ENCODE measurements at places on chromosomes 3 and 15. TPM values are rescaled to one million over a fixed set of nuclear protein-coding genes. Genes with fewer than 3 reads are reported as not detected.

- H3K27me3 ChIP-seq = no peaks in the 10 kb centered on the region
- H3K4me1 ChIP-seq = no peaks in the 10 kb centered on the region
- DNase-seq = no peak
- no peak overlapping the region for H3K27ac ChIP-seq
Measured at GRCh38 chr3:77370413-77370812, 330.5 kb downstream of the ROBO2 start.

- no peak overlapping the region for H3K27ac ChIP-seq
- H3K4me3 ChIP-seq = no peak overlapping the region
- H3K4me1 ChIP-seq = no peaks in the 10 kb centered on the region
- H3K27me3 ChIP-seq = peaks cover 2% of the 10 kb centered on the region
- H3K36me3 ChIP-seq = no peaks in the 10 kb centered on the region
Measured at GRCh38 chr3:10927551-10927950, 65.0 kb upstream of the SLC6A1 start.

DNA sequence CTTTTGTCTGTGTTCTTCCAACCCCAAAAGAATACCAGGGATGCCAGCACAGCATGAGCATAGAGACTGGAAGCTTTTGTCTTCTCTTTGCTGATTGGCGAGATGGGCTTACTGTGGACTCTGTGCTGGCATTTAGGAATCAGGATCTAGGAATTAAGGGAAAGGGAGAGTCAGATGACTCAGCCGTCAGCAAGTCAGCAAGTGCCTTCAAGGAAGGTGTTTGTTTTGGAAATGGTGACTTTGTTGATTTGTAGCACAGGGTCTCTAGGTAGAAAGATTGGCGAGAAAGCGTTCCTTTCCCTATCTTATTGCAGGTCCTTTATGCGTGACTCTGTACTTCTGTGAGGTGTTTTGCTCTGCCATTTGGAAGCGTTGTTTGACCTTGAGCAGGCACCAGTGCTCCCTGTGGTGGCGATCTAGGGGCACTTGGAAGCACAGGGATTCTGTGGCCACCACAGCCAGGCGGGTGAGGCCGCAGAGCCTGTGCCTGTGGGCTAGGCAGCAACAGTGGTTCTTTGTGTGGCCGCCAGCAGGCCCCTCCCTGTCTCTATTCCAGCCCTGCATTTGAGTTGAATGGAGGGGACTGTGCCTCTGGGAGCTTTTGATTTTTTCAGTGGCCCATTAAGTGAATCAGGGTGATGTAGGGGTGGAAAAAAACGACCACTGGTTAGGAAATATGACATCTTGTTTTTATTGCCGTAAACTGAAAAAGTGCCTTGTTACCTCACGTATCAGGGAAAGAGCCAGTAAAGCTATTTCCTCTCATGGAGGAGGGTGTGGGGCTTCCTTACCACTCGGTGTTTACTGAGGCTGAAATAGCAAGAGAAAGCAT, 19.0 kb downstream of the FAN1 start:
- no peak overlapping the region for H3K4me3 ChIP-seq
- no peaks in the 10 kb centered on the region for H3K27me3 ChIP-seq
- peak overlapping the region; percentile 55 for H3K27ac ChIP-seq
- peaks cover 4% of the 10 kb centered on the region for H3K4me1 ChIP-seq
- DNase-seq = peak; percentile 43

Gene PLA2G4D
- not detected for total RNA-seq

GRCh38 chr15:45674677-45675076, 39.8 kb downstream of the SQOR start:
- H3K27me3 ChIP-seq = no peaks in the 10 kb centered on the region
- H3K27ac ChIP-seq = peak overlapping the region; percentile 39
- H3K36me3 ChIP-seq = no peaks in the 10 kb centered on the region

Gene SKOR1
- total RNA-seq = 0.79 TPM

Gene CCRL2
- 12.5 TPM for total RNA-seq

DNA sequence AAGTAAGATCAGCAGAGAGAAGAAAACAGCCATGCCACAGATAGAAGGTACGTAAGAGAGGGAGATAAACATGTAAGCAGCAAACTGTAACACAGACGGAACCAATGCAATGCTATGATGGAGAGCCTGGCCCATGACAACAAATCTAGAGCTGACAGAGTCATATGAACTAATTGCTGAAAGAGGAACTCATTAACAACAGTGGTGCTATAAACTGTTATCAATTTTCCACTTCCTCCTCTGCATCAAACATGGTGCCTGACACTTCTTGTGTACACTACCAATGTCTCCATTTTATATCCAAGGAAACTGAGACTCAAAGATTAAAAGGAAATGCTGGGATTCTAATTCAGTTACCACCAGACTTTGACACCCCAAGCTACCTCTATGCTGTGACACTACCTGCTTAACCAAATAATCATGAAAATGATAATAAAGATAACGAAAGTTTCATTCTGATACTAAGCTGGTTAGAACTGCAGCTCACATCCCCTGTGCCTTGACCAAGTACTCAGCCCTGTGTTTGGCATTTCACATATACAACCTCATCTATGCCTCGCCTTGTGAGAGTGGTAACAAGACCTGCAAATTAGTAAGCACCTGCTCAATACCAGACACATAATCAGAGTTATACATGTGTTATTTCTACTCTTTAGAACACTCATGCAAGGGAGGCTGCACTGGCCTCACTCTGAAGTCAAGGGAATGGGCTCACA, 79.3 kb downstream of the ANO10 start:
- H3K4me3 ChIP-seq = no peak overlapping the region
- H3K27ac ChIP-seq = no peak overlapping the region
- no peaks in the 10 kb centered on the region for H3K27me3 ChIP-seq
- H3K4me1 ChIP-seq = no peaks in the 10 kb centered on the region
- DNase-seq = no peak

GRCh38 chr3:45056608-45057301, 30.7 kb downstream of the CLEC3B start:
- peaks cover 13% of the 10 kb centered on the region for H3K4me1 ChIP-seq
- H3K27me3 ChIP-seq = no peaks in the 10 kb centered on the region
- H3K36me3 ChIP-seq = no peaks in the 10 kb centered on the region
- no peak overlapping the region for H3K4me3 ChIP-seq
- DNase-seq = no peak

GRCh38 chr3:178302966-178303930, 233.0 kb upstream of the KCNMB2 start:
- H3K36me3 ChIP-seq = no peaks in the 10 kb centered on the region
- no peak overlapping the region for H3K27ac ChIP-seq
- H3K4me1 ChIP-seq = no peaks in the 10 kb centered on the region
- no peak overlapping the region for H3K4me3 ChIP-seq
- no peak for DNase-seq
- no peaks in the 10 kb centered on the region for H3K27me3 ChIP-seq

Gene FURIN
- total RNA-seq = 109 TPM

Gene ARPP21
- total RNA-seq = not detected

DNA sequence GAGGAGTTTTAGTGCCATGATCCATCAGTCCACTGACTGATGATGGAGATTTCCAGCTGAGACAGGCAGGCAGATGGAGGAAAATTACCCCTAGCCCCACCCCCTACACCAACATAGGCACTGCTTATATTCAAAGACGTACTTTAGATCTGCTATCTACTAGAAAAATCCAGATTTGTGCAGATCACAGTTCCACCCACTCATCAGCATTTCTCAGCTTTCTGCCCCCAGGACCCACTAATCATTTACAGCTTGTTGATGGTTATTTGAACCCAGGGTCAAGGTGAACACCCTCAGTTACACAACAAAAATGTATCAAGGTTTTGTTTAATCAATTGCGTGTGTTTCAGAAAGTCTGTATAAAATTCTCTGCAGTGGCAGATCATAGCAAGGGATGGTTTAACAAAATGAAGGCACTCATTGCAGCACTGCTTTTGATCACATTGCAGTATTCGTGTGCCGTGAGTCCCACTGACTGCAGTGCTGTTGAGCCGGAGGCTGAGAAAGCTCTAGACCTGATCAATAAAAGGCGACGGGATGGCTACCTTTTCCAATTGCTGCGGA, at the start of gene HRG:
Gene HRG (plus strand): TSS at position 390 of the 564 bp plus-strand sequence. CDS start 18 bp downstream, at position 408.
- no peak for DNase-seq
- H3K4me1 ChIP-seq = no peaks in the 10 kb centered on the region
- H3K27me3 ChIP-seq = no peaks in the 10 kb centered on the region
- H3K27ac ChIP-seq = no peak within 1 kb of the TSS
- no peaks in the 10 kb centered on the region for H3K36me3 ChIP-seq
- no peak within 1 kb of the TSS for H3K4me3 ChIP-seq

Gene ASB14
- not detected for total RNA-seq

GRCh38 chr3:180546863-180547262, 55.1 kb upstream of the TTC14 start:
- H3K27ac ChIP-seq = no peak overlapping the region
- H3K36me3 ChIP-seq = no peaks in the 10 kb centered on the region
- no peaks in the 10 kb centered on the region for H3K27me3 ChIP-seq
- H3K4me1 ChIP-seq = no peaks in the 10 kb centered on the region
- H3K4me3 ChIP-seq = no peak overlapping the region

Gene GOLGA6L7
- total RNA-seq = not detected

GRCh38 chr15:99118258-99118632, 13.4 kb downstream of the SYNM start:
- H3K4me1 ChIP-seq = peaks cover 6% of the 10 kb centered on the region
- H3K36me3 ChIP-seq = no peaks in the 10 kb centered on the region
- no peak overlapping the region for H3K4me3 ChIP-seq
- no peaks in the 10 kb centered on the region for H3K27me3 ChIP-seq

Gene SH3GL3
- not detected for total RNA-seq

GRCh38 chr15:89087161-89087829, 961 bp upstream of the ABHD2 start:
- peak overlapping the region; percentile 87 for H3K4me3 ChIP-seq
- peak overlapping the region; percentile 91 for H3K27ac ChIP-seq
- no peaks in the 10 kb centered on the region for H3K27me3 ChIP-seq
- no peak for DNase-seq
- no peaks in the 10 kb centered on the region for H3K36me3 ChIP-seq

Gene FBXW12
- not detected for total RNA-seq

GRCh38 chr3:182795389-182795782, 2.1 kb downstream of the ATP11B start:
- H3K4me3 ChIP-seq = peak overlapping the region; percentile 96
- DNase-seq = peak; percentile 50
- H3K27ac ChIP-seq = peak overlapping the region; percentile 97
- no peaks in the 10 kb centered on the region for H3K27me3 ChIP-seq

- no peak overlapping the region for H3K27ac ChIP-seq
- H3K36me3 ChIP-seq = no peaks in the 10 kb centered on the region
- H3K4me1 ChIP-seq = peaks cover 10% of the 10 kb centered on the region
- no peak for DNase-seq
Measured at GRCh38 chr15:63489352-63489751, 15.0 kb upstream of the USP3 start.

Gene FRMD5
- total RNA-seq = 1.5 TPM

GRCh38 chr3:98594628-98595324, 1.4 kb upstream of the CPOX start:
- H3K4me1 ChIP-seq = peaks cover 8% of the 10 kb centered on the region
- no peak for DNase-seq
- H3K4me3 ChIP-seq = no peak overlapping the region
- H3K27me3 ChIP-seq = no peaks in the 10 kb centered on the region
- no peaks in the 10 kb centered on the region for H3K36me3 ChIP-seq

- no peak overlapping the region for H3K27ac ChIP-seq
- no peaks in the 10 kb centered on the region for H3K36me3 ChIP-seq
- H3K4me3 ChIP-seq = no peak overlapping the region
- no peak for DNase-seq
- no peaks in the 10 kb centered on the region for H3K4me1 ChIP-seq
Measured at GRCh38 chr3:166177130-166177529, 339.9 kb upstream of the BCHE start.

DNA sequence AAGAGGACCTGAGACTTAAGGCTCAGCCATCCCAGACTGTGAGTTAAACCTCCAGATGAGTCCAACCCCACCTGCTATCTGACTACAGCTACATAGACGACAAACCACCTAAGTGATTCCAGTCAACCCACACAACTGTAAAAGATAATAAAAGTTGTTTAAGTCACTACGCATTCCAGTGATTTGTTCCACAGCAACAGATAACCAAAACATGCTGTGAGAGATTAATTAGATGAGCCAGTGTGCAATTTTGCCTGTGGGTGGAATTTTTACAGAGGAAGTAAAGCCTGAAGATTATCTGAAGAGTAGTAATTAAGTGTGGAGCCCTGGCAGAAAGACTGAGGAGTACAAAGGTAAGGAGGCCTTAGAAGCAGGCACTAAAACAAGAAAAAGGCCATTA, 5.4 kb downstream of the BTBD1 start:
- DNase-seq = no peak
- no peaks in the 10 kb centered on the region for H3K36me3 ChIP-seq
- no peaks in the 10 kb centered on the region for H3K27me3 ChIP-seq
- no peak overlapping the region for H3K4me3 ChIP-seq

DNA sequence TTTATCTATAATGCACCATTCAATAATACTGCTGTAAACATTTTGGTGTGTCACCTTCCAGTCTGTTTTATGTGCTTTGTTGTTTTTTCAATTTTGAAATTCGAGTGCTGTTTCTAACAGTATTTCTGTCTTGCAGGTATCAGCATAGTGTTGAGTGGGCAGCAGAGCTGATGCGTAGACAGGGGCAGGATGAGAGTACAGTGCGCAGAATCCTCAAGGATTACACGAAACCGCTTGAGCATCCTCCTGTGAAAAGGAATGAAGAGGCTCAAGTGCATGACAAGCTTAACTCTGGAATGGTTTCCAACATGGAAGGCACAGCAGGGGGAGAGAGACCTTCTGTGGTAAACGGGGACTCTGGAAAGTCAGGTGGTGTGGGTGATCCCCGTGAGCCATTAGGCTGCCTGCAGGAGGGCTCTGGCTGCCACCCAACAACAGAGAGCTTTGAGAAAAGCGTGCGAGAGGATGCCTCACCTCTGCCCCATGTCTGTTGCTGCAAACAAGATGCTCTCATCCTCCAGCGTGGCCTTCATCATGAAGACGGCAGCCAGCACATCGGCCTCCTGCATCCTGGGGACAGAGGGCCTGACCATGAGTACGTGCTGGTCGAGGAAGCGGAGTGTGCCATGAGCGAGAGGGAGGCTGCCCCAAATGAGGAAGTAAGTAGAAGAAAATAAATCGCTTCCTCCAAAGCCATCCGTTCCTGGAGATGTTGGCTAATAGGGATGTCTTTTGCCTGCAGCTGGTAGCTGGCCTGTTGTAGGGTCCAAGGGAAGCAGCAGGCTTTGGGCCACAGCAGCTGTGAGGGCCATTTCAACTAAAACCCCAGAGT, 19.1 kb downstream of the TSEN2 start:
- H3K4me3 ChIP-seq = no peak overlapping the region
- H3K4me1 ChIP-seq = no peaks in the 10 kb centered on the region
- H3K27me3 ChIP-seq = no peaks in the 10 kb centered on the region
- DNase-seq = no peak

Gene PIERCE2
- not detected for total RNA-seq

DNA sequence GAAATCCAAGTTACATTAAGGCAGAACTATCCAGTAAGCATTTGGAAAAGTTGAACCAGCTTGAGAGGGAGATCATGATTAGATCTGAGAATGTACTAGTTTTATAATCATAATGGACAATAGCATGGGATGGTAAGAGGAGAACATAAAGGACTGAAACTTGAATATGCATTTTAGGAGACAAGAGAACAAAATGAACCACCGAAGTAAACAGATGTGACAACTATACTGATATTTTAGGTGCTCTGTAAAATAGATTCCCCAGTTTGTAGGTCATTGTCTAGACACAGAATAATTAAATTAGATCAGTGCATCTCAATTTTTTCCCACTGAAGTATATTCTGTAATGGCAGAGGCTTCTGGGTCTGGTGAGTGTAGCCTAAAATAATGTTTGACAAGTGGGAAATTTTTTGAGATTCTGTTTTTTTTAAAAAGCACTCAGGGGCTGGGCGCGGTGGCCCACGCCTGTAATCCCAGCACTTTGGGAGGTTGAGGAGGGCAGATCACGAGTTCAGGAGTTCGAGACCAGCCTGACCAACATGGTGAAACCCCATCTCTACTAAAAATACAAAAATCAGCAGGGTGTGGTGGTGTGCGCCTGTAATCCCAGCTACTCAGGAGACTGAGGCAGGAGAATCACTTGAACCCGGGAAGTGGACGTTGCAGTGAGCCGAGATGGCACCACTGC, 16.3 kb downstream of the ECT2 start:
- no peak for DNase-seq
- no peaks in the 10 kb centered on the region for H3K36me3 ChIP-seq
- no peaks in the 10 kb centered on the region for H3K27me3 ChIP-seq
- H3K4me3 ChIP-seq = no peak overlapping the region

Data from transverse colon (tissue), 4 donors.